ENCODE measurements at places on chromosomes 7 and 10.

DNA sequence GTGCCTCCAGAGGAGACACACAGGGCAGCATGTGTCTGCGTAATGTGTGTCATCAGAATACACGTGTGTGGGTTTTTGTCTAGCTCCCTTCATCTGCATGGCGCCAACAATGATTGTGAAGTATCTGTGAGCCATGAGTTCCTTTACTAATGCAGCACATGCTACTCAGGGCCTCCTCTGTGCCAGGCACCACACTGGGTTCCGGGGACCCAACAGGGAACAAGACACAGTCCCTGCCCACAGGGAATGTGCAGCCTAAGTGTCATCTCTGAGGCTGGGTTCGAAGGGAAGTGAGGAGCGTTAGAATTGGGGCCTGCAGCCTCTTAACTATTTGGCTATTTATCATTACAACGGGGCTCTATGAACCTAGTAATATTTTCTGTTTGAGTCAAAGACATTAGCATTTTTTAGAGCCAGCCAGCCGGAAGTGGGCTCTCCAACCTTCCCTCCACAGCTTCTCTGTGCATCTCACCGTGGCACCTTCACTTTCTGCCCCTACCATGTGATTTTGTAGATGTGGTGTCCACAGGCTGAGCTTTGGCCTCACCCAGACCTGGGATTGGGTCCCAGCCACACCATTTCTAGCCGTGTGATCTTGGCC lies 43.9 kb upstream of the SRGN start:
- no peak for DNase-seq

DNA sequence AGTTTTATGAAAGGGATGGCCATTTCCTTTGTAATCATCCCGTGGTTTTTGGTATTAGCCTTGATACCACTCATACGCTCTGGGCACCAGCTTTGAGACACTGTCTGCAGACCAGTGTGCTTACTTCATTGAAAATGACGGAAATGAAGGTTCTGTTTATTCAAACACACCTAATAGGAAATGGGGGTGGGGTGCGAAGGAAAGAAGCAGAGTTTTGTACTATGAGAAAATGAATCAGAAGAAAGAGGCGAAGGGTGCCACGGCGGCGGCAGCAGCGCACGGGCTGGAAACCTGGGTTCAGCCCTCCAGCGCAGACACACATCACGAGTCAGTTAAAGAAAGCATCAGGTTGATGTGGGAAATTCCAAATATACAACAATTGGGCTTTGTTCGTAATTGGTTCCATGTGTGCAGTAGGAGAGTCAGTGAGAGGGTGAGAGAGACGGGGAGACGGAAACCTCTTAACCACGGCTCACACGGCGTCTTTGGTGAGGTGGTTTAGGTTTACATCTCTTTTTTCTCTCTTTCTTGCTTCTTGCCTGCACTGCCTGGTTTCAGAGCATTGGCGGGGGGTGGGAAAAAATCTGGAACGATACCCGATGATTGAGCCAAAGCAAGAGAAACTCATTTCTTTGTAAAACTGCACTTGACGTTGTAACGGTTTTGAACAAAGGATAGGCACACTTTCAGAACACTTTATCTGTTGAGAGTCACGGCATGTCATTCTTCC lies 321.2 kb downstream of the FRMD4A start:
- DNase-seq: no peak

GRCh38 chr7:27418541-27418940 lies 175.9 kb downstream of the EVX1 start:
- DNase-seq: no peak

GRCh38 chr10:121027371-121027770 lies 176.2 kb downstream of the WDR11 start:
- DNase-seq: no peak

GRCh38 chr7:132577206-132578049 lies 1.2 kb upstream of the PLXNA4 start:
- no peak for DNase-seq

- DNase-seq: no peak
These were observed 318.0 kb downstream of the PAXIP1 start for GRCh38 chr7:154684666-154685563.

- no peak for DNase-seq
These were observed 928 bp downstream of the COMTD1 start for GRCh38 chr10:75234683-75235374.

- no peak for DNase-seq
These were observed 187.7 kb downstream of the DOCK4 start for GRCh38 chr7:112018305-112019030.

- no peak for DNase-seq
These were observed 29.7 kb downstream of the AGAP3 start for GRCh38 chr7:151115836-151116418.

GRCh38 chr7:16753102-16753931 lies at the start of gene TSPAN13:
Gene TSPAN13 (plus strand): TSS chr7:16753755. CDS start chr7:16753968, 213 bp downstream.
- peak; percentile 83 for DNase-seq

- DNase-seq: no peak
These were observed 3.3 kb downstream of the XPNPEP1 start for GRCh38 chr10:109920016-109920415.

DNA sequence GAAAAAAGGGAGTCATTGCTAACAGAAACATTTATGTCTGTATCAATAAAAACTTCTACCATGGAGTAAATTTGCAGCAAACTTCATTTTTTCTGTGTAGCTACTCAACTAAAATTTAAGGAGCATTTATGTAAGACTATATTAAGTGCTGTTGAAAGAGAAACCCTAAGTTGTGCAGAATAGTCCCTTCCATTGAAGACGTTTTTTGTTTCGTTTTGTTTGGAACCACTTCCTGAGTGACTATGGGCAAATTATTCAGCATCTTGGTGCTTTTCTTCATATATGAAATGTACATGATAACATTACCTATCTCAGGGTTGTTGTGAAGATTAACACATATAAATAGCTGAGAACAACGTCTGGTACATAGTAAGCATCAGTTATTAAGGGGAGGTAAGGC lies 24.3 kb downstream of the SEM1 start:
- DNase-seq: no peak

DNA sequence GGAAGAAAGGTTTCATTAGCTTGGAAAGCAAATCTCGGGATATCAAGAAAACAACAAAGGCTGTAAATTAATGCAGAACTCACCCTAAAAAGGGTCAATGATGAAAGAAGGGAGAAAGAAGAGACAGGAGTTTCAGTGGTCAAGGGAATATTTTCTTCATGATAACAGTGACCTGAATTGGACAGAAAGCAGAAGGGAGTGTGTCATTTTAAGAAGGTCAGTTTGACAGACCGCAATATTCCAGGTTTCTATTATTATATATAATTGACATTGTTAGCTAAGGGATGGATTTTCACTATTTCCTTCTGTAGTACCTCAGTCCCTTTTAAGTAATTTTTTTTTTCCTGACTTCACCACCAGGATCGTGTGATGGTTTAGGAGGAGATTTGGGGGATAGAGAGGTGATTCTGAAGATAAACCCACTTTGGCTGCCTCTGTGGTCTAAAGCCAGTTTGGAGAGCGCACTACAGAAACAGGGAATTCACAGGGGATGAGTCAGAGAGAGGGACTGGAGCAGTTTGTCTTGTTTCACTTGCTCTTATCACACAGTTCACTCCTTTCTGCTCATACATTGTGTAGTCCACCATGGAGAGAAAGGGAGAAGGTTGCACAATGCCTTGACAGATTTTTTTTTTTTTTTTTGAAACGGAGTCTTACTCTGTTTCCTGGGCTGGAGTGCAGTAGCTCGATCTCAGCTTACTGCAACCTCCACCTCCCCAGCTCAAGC lies 417.9 kb downstream of the AUTS2 start:
- no peak for DNase-seq

- no peak for DNase-seq
These were observed 145.9 kb upstream of the NEBL start for GRCh38 chr10:21043044-21043443.

GRCh38 chr7:27737178-27737577 lies 2.8 kb upstream of the TAX1BP1 start:
- DNase-seq: no peak

GRCh38 chr7:135168001-135168400 lies 2.5 kb downstream of the CYREN start:
- no peak for DNase-seq

DNA sequence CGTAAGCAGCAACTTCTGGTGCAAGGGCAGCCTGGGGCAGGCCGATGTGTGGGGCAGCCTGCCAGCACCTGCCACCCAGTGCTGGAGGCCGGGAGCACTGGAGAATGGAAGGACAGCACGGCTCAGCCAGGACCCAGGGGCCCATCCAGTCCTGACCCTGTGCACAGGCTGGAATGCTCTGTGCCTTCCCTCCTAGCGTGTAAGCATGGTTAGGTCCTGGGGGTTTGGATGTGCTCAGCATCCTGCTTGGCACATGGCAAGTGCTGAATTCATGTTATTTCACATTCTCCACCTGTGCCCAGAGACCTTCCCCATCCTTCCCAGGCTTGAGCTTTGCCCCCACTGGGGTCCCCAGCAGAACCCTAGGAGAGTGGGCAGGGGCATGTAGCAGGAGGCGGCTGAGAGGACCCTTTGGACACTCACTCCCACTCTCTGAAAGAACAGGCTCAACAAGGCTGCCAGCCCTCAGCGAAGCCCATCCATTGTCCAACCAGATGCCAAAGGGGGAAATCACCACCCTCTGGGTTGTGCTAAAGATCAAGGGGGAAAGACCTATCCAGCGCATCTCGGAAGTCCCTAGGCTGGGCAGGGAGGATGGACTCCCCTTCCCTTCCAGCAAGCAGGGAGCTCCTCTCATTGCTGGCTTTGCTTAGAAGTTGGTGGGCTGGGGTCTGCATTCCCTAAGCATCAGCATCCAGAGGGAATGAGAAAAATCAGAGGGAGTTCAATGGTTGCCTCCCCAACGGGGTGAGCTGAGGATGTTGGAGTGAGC lies 29.7 kb downstream of the ANXA8 start:
- no peak for DNase-seq

DNA sequence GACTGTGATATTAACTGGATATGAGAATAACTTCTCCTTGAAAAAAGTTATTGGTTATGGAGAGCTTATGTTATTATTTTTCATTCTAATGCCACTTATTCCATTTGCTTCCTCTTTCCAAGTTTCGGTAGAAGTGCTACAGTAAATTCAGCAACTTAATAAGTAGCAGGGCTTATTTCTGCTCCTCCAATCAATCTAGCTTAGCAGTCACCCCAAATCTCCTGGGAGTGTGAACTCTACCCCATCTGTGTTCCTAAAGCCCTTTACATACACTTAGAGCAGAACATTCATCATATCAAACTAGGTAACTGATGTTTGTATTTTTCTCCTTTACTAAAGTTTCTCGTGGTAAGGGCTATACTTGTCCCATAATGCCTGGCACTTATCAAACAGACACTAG lies 8.7 kb downstream of the ARL3 start:
- no peak for DNase-seq

DNA sequence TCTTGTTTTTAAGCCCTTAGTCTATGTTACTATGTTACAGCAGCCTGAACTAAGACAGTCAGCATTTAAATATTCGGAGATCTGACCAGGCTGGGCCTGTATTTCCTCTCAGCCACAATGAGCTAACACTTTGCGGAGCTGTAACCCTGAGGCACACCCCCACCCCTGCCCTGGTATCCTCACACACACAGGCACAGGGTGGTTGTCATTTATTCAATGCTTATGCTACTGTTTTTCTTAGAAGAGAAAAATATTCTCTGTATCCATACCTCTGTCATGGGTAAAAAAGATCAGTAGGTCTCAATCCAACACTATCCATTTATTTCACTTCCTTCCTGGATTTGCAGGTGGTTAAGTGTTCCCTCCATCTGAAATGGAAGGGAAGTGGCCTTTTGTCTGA lies 80.3 kb upstream of the TRIL start:
- no peak for DNase-seq

GRCh38 chr7:155219947-155220769 lies 77.5 kb upstream of the INSIG1 start:
- DNase-seq: no peak
